ENCODE measurements at places on chromosomes 2 and 18.

DNA sequence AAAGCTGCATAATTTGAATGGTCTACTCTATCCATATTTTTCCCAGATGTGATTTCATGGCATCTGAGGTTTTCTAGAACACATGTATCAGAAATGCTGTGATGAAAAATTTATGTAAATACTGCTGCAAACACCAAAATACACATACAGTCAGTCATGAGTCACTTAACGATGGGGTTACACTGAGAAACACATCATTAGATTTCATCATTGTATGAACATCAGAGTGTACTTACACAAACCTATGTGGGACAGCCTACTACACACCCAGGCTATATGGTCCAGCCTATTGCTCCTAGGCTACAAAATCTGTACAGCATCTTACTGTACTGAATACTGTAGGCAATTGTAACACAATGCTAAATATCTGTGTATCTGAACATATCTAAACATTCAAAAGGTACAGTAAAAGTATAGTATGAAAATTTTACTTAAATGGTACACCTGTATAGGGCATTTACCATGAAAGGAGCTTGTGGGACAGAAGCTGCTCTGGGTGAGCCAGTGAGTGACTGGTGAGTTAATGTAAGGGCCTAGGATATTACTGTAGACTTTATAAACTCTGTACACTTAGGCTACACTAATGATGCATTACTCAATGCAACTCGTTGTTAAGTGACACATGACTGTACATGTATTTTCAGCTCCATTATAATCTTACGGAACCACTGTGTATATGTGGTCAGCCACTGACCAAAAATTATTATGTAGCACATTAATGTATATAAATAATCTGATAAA is 33.5 kb downstream of the PNO1 start:
- DNase-seq = no peak

DNA sequence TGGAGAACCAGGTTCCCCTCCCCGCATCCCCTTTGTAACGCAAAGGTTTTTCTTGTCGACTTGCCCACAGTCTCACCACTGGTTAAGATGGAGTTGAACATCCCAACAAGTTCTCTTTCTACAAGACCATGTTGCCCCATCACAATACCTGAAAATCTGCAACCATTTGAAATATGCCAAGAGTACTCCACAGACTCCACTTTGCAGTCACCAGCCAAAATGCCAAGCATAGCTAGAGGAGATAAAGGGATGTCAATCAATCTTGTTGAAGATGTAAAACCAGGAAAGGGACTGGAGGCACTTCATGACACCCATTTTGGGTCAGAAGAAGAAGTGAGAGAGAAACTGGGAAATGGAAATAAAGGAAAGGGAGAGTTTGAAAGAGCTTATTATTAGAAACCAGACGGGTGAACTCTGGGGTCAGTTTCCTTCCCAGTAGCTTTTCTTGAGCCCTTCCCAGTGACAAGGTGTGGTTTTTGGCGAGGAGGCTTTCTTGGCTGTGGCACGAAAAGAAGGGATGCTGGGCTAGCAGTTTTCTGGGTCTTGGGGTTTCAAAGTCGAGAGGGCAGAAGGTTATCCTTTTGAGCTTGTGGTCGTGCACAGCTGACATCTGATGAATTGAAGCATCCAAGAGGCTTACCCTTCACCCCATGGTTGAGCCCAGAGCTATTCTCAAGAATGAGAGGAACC is 79.3 kb downstream of the ACAA2 start:
- no peak for DNase-seq

DNA sequence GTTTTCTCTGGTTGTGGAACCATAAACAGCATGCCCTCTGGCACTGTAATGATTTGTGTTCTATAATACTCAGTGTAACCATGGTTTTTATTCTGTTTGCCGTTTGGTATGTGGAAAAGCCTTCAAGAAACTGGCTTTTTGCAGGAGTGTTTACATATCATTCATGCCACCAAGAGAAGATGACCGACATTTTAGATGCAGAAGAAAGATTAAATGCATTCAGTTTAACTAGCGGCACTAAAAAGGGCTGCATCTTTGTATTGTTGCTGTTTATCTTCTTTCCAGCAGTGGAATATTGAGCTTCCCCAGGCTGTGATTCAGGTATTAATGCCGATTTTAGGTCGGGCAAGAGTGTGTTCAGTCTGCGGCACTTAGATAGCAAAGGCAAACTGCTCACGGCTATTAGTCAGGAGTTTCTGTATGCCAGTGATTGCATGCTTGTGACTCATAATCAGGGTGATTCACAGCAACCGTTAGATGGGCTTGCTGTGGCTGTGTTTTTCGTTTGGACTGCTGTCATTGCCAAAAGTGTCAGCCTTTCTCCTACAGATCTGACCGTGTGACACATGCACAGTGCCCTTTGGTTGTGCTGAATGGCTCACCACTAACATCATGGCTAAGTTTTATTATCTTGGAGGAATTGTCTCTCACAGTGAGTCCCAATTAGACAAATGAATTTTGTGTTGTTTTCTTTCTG is 479.7 kb downstream of the PARD3B start:
- no peak for DNase-seq

GRCh38 chr2:239767021-239767905 is 257.9 kb downstream of the NDUFA10 start:
- no peak for DNase-seq

DNA sequence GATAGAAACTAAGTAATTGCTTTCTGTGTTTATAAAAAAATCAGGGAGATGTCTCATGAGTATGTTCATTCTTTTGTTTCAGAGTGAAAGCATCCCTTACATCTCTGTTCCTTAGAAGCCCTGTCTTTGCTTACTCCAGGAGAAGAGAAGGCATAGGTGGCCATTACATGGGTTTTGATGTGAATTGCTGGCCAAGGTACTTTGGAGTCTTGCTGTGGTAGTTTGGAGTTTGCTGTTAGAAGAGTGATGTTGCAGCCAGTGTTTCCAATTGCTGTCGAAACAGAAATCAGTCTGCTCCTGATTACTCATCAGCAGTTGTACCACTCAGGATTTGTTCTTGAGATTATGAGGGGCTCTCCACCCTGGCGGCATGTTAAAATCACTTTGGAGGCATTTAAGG is 97.8 kb upstream of the KLHL14 start:
- DNase-seq = no peak

GRCh38 chr2:194105358-194105757 is 1551.7 kb upstream of the SLC39A10 start:
- DNase-seq = no peak

GRCh38 chr18:78913395-78913794 is 66.2 kb upstream of the SALL3 start:
- DNase-seq = peak; percentile 50

DNA sequence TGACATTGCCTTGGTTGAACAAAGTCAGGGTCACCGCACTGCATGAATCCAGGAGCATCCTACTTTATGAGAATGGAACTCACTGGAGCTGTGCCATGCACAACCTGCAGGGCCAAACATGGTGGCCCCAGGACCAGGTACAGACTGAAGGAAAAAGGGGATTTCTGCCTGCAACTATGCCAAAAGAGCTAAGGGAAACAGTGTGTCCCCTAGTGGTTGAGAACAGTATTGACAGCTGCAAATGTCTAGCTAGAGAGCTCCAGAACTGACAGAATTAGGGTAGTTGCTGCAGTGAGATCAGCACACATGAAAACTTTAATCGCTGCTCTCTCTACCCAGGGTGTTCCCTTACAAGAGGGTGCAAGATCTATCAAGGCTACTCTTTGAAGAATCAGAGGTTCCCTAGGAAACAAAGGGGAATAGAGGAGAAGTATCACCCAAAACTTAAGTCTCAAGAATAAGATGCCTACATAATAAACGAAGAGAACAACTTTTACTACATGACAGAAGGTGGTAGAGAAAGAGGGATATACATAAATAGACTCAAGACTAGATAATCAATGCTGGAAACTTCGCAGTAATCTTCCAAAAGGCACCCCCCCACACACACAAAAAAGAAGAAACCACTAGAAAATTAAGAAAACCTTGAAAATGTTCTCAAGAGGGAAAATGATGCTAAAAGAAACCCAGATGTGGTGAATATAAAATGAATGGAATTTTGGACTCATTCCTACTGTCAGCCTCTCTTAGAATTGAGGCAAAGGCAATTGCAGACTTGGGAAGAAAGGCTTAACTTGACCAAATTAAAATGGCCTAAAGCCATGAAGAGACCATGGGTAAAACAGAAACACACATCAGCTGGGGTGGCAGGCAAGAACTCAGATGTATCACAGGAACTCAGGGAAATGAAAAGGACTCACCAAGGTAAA is 43.6 kb upstream of the IHH start:
- DNase-seq = no peak

DNA sequence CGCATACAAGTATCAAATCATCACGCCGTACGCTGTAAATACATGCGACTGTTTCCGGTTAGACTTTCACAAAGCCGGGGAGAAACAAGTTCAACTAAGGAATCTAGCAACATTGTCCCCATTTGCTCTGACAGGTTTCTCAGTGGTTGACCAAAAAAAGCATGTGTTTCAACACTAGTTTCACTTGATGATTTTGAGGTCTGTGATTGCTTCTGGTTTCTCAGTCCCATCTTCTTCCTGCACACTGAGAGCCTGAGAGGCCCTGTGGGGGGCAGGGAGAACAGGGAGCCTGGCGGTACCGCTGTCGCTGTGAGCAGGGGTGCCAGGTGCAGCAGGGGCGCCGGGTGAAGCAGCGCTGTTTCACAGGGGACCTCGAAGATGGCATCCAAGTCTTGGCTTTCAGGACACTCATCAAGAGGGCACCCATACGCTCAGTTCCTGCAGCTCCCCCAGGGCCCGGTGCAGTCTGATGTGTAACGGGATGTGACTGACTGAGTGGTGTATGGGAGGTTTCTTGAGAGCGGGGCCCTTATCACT is 270.9 kb downstream of the TWIST2 start:
- DNase-seq = no peak

DNA sequence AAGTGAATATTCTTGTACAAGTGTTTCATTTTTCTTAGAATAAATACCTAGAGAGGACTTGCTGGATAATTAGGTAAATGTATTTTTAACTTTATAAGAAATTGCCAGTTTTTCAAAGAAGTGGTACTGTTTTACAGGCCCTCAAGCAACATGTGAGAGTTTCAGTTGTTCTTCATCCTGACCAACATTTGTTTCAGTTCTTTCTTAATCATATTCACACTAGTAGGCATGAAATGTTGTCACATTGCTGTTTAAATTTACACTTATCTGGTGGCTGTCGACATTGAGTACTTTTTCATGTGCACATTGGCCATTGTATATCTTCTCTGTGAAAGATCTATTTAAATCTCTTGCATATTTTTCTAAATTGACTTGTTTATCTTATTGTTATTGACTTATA is 178.1 kb downstream of the ACOXL start:
- no peak for DNase-seq

- DNase-seq = no peak
Observed at GRCh38 chr18:10401521-10401920, 52.9 kb upstream of the APCDD1 start.

DNA sequence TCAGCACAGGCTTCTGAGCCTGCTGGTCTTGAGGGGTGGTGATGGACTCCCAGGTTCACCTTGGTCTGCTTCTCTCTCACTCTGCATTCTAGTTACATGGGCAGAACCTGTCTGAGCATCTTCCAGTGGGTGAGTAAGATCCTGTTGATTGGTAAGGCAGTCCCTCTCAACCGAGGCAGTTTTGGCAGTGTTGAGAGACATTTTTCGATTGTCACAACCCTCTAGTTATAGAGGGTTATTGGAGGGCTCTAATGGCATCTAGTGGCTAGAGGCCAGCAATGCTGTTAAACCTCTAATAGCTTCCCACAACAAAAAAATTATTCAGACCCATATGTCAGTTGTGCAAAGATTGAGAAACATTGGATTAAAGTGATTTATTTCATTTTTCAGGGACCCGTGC is 9.3 kb upstream of the MGAT5 start:
- no peak for DNase-seq

GRCh38 chr2:6692819-6693218 is 172.9 kb downstream of the CMPK2 start:
- no peak for DNase-seq

- peak; percentile 20 for DNase-seq
Observed at GRCh38 chr2:216860426-216861137, 718 bp upstream of the TNP1 start.

GRCh38 chr2:27914041-27914804 is 23.7 kb downstream of the BABAM2 start:
- no peak for DNase-seq

- no peak for DNase-seq
Observed at GRCh38 chr2:1236606-1237005, 176.7 kb upstream of the TPO start.

- DNase-seq = no peak
Observed at GRCh38 chr18:79365701-79366100, 30.0 kb upstream of the NFATC1 start.

GRCh38 chr2:176096243-176096985 is 3.2 kb upstream of the HOXD12 start:
- no peak for DNase-seq

GRCh38 chr2:121455446-121455845 is 75.2 kb upstream of the RNU4ATAC start:
- no peak for DNase-seq

DNA sequence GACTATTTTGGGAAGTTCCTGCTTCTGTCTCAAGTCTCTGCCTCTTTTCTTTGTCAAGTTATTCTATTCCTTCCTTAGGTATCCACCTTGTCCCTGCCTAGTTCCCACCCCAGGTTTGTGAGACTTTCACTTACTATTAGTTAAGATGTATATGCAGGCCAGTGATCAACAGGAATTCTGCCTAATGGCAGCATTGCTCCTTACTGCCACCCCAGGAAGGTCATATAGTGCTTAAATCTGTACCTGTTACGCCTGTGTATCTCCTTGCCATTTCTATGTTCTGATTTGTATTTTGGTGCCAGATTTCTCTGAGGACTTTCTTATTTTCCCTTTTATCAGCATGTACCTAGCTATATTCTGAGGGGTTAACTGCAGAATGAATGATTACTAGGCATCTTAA is 746.0 kb upstream of the TMEFF2 start:
- no peak for DNase-seq

All from NCI-H1417 (cell line).